H1 (cell line): ENCODE measurements at places on chromosomes 4 and X.
A peak's percentile ranks its signal among the peaks of the same experiment; 100 is the strongest.

GRCh38 chrX:1380672-1381233, 11.2 kb downstream of the SLC25A6 start:
- DNase-seq: peak; percentile 66

DNA sequence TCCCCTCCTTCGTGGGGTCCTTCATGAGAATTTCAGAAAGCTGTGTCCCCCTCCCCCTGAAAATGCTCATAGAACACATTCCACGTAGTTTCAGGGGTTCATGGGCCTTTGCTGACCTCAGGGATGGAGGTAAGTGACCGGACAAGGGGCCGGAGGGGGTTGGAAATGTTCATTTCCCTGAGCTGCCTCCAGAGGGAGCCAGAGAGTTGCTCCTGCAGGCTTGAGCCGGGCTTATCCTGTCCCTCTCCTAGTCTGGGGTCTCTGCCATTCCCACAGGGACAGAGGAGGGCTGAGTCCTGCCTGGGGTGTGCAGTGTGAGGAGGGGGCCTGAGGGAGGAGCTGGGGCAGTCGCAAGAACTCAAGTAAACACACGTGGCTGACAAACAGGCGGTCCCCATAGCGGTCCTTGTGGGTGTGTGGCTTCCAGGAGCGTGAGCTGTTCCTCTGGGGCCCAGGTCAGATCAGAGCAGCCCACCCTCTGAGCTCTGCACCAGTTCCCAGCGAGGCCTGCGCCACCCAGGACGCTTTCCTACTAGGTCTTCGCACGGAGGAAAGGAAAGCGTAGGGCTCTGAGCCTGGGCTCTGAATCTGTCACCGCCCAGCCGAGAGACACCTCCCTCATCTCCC, 62.5 kb downstream of the WFS1 start:
- peak; percentile 86 for DNase-seq

- DNase-seq: no peak
Measured at GRCh38 chr4:67568820-67569219, 10.3 kb downstream of the STAP1 start.

DNA sequence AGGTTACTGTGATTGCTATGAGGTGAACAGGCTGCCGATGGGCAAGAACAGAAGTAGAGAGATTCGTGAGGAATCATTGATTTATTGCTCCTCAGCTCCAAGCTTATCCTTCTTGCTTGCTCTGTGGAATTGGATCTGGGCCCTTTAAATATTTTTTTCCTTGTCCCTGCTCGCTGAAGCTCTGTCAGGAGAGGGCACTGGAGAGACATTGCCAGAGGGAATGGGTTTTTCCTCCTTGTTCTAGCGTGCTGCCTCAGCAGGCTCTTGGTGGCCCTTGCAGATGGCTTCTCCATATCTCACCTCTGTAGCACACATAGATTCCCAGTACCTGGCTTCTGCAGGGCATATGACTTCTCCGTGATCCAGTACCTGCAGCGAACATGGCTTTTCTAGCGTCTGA, 67.4 kb downstream of the CNGA2 start:
- no peak for DNase-seq

DNA sequence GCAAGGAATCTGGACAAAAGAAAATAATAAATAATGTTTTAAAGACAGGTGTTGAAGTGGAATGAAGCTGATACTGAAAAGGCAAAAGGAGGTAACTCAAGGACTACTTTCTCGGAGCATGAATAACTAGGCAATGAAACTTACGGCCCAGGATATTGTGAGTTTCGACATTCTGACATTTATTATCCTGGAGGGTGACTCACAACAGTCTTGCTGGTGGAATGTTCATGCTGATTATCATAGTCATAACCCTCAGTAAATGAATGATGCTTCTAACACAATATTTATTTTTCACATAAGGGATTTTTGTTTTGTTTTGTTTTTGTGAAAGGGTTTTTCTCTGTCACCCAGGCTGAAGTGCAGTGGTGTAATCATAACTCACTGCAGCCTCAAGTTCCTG, 147.0 kb upstream of the HPGD start:
- no peak for DNase-seq

DNA sequence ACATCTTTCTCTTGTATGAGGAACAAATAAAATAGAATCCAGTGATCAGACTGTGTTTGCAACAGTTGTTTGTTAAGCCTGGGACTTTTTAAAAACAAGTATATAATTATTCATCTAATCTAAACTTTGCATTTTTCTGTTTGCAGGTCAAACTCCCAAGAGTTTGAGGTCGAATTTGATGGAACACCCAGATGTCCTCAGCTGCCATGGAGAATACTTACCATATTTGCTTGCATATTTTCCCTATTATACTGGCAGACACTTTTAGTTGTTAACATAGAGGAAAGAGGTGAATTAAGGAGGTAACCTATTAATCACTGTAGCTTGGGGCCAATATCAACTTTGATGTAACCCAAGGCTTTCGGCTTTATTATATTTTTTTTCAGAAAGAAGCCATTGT, 401.5 kb upstream of the DIPK2B start:
- no peak for DNase-seq

- no peak for DNase-seq
Measured at GRCh38 chr4:115687052-115687755, 573.8 kb upstream of the NDST4 start.

DNA sequence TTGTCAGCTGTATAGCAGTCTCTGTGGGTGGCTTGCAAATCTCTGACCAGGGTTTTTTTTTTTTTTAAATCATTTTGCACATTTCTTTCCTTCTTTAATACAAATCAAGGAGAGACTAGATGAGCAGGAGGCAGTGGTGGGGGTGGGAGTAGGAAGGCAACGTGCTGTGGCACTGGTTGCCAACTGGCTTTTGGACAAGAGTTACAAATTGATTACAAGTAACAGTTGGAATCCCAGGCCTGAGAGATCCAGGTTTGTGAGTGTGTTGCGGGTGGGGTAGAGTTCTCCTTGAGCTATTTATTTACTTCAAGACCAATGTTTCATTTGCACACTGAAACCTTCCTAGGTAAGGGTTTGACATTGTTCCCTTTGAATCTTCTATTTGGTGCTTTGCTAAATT, 325.3 kb downstream of the AFF2 start:
- no peak for DNase-seq

DNA sequence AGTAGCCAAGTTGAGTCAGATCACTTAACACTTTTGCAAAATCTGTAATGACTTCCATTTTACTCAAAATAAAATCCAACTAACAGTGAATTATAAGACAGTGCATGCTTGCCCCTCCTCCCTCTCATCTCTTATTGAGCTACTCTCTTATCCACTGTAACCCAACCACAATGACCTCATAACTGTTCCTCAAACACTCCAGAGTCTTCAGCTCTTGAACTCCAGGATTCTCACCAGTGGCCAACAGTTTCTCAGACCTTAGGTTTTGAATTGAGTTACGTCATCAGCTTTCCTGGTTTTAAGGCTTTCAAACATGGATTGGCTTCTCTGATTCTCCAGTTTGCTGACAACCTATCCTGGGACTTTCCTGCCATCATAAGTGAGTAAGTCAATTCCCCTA, 938.3 kb downstream of the RAB28 start:
- no peak for DNase-seq

- no peak for DNase-seq
Measured at GRCh38 chrX:153777261-153778090, 3.4 kb upstream of the SRPK3 start.

DNA sequence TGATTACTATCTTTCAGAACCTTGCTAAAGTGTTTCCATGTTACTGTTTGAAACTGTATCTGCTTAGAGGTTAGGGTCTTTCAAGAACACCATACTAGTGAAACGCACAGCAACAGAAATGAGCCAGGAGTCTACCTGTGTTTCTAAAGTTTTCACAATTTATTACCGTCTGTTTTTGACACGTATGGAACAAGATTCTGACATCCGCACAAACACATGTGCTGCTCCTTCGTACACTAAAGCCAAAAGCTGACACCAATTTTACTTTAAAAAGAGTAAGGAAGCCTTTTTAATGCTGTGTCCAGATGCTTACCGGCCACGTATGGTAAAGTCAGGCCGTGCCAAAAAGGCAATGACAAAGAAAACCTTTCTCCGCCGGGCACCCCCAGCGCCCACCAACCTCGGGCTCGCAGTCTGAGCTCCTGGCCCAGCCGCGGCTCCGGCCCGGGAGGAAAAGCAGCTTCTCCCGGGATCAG, 532 bp downstream of the RPS4X start:
- no peak for DNase-seq

DNA sequence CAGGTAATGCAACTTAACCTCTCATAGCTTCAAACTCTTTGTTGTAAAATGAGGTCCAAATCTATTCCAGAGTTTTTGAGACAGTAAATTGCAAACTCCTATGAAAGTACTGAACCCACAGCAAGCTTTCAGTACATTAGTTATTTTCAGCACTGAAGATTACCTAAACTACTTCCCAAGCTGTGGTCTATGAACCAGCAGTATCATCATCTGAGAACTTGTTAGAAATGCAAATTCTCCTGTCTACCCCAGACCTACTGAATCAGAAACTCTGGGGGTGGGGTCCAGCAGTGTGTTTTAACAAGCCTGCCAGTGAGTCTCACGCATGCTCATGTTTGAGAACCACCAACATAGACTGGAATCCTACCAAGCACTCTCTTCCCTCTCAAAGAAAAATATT, 5.7 kb upstream of the CASP6 start:
- no peak for DNase-seq

GRCh38 chr4:67939195-67939594, 24.1 kb downstream of the TMPRSS11A start:
- no peak for DNase-seq

GRCh38 chrX:134542485-134542884, 82.5 kb downstream of the HPRT1 start:
- DNase-seq: no peak

DNA sequence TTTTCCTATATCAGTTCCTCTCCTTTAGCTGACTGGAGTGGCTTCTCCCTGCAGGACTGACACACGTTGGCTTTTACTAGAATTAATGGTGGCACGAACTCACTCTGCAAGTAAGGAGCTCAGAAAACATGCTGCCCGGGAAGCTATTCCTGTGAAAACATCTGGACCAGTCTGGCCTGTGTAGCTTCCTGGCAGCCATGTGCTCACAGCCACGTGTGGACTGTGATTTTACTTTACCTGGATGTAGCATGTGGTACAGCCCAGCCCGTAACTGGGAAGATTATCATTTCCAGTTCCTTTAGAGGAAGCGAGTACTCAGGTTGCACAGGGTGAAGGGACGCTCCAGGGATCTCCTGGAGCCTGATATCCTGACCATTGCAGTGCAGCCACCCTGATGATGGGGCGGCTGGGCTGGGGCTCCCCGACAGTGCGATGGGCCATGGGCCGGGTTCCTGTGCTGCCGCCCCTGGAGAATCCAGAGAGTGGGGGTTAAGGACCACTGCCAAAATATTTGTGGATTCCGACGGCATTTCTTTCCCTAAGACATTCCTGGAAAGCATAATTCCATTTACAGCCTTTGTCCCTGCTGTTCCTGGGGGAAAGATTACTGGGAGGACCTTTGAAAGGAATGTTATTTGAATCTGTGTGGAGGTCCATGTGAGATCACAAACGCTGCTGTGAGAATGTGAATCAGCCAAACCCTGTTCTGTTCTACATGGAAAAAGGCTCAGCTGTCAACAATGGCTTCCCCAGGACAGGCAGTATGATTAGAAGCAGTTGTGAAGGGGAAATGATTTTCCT, 35.0 kb downstream of the PROM1 start:
- no peak for DNase-seq

- no peak for DNase-seq
Measured at GRCh38 chr4:107734120-107734519, 14.1 kb upstream of the PAPSS1 start.

DNA sequence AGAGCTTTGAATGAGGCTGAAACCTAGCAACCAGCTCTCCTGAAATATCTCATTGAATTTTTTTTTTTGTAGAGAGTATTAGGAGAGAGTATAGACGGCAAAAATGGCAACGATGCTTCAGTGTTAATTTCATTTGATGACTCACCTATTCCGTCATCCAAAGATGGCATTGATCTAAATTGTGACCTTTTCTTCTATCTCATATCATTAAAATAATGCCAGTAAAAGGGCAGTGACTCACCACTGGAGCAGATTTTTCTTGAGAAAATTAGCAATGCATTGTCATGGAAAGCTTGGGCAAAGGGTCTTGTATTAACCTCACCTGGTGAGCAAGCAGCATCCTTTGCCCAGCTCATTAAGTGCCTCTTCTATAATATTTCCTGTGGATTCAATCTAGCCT, 19.6 kb downstream of the VMA21 start:
- no peak for DNase-seq

- no peak for DNase-seq
Measured at GRCh38 chr4:105509291-105509690, 35.4 kb upstream of the PPA2 start.
